ENCODE measurements at places on chromosomes 12 and 14.

GRCh38 chr14:79101388-79101787, 931.2 kb downstream of the NRXN3 start:
- DNase-seq, result no peak

- DNase-seq, result no peak
Observed at GRCh38 chr14:59215322-59215721, 26.9 kb downstream of the DAAM1 start.

- DNase-seq, result no peak
Observed at GRCh38 chr14:102375119-102375518, 12.4 kb downstream of the TECPR2 start.

DNA sequence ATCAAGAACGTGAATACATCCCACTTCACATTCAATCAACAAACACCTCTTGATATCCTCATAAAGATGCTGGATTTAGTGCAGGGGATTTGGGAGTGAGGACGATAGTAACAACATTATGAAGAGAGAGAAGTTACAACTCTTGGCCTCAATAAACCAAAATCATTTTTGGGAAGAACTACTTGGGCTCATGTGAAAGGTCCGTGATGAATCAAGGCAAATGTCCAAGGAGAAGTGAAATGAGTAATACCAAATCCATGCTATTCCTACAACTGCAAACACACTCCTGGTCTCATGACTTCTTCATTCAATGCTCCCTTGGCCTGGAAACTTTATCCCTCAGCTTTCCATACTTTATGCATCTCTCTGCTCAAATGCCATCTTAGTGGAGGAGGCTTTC, 162.0 kb upstream of the LMNTD1 start:
- DNase-seq, result no peak

GRCh38 chr12:112167718-112168525, 42.6 kb downstream of the TRAFD1 start:
- no peak for DNase-seq

All from activated CD8-positive, alpha-beta memory T cell treated with anti-CD3 and anti-CD28 coated beads, Interleukin-2, amount 10 ng/mL, durations not matched to agents 7 days and 5 days (primary cell).